ENCODE measurements at places on chromosomes 3 and 15.

- no peak for DNase-seq
Measured at GRCh38 chr3:158711886-158712285, 20.4 kb downstream of the RARRES1 start.

DNA sequence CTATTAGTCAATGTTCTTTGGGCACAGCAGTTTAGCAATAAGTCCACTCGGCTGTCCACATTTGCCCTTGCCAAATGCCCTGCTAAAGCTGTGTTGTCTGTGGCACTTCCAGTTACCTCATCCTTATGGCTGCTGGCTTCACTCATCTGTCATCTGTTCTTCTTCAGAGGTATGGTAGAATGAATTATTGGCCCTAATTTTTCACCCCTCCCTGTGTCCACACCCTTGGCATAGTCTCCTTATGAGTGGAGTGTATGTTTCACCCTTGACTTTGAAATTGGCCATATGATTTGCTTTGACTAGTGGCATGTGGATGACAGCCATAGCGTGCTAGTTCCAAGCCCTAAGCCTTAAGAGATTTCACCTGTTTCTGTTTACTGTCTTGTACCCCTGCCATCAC is 72.1 kb upstream of the EPHB1 start:
- DNase-seq, result no peak

GRCh38 chr3:22779737-22780136 is 423.4 kb upstream of the UBE2E2 start:
- no peak for DNase-seq

- DNase-seq, result peak; percentile 25
Measured at GRCh38 chr15:88913017-88913849, at the start of gene MFGE8. Gene MFGE8, minus strand, starts transcription at chr15:88913379. Its CDS starts 60 bp downstream, at chr15:88913319.

- no peak for DNase-seq
Measured at GRCh38 chr15:92637626-92638025, 17.9 kb downstream of the FAM174B start.

- DNase-seq, result no peak
Measured at GRCh38 chr3:12300137-12300536, 11.3 kb downstream of the PPARG start.

DNA sequence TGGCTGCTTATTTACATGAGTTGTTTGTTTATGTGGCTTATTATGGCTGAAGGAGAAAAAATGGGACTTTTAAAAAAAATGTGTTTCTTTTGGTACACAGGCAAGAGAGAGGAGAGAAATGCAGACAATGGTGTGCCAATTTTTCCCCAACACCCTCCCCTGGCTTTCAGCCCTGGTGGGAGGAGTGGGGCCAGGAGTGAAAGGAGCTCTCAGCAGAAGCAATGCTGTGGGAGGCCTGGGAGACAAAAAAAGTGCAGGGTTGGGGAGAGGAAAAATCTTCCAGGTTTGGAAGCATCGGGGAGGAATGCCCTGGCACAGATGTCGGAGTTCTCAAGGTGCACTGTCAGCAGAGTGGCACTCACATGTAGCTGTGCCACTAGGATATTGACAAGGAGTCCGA is 117.7 kb upstream of the FOXB1 start:
- no peak for DNase-seq

- DNase-seq, result no peak
Measured at GRCh38 chr15:63022181-63022580, 20.4 kb upstream of the TPM1 start.

- DNase-seq, result no peak
Measured at GRCh38 chr3:168620854-168621253, 525.1 kb upstream of the GOLIM4 start.

GRCh38 chr15:82802497-82802896 is 3.4 kb downstream of the FSD2 start:
- DNase-seq, result no peak

GRCh38 chr3:117439812-117440211 is 730.2 kb downstream of the TUSC7 start:
- no peak for DNase-seq

DNA sequence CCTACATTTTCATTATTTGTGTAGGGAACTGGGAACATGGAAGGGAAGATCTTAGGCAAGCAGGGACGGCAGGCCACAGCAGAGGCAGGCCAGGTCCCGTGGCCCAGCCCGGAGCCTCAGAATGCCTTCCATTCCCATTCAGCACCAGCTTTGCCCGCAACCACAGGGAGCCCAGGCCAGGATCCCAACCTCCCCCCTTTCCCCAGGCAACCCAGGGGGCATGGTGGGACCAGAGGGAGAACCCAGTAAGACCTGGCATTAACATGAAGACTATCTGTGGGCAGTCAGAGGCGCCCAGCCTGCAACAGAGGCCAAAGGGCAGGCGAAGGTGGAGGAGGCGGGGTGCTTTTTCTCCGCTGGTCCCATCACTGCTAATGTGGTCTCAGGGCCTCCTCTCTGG is 135.6 kb downstream of the TPRA1 start:
- DNase-seq, result no peak

- no peak for DNase-seq
Measured at GRCh38 chr15:94387849-94388441, 156.6 kb downstream of the MCTP2 start.

- no peak for DNase-seq
Measured at GRCh38 chr3:70565861-70566260, 253.4 kb upstream of the MDFIC2 start.

DNA sequence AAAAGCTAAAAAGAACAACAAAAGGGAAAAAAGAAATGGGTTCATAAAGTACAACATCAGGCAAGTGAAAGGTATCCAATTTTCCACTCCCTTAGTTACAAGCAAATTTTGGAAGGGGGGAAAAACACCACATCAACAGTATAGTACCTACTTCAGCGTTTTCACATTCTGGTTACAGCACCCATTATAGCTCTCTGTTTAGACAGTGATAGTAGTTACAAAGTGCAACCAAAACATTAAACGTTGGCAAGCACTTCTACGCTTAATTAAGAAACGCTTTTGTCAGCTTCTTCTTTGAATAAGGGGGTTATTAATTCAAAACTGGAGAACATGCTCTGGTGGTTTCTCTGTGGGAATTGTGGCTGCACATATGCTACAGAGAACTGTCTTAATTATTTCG is 180.2 kb downstream of the VPS13C start:
- DNase-seq, result no peak

- DNase-seq, result no peak
Measured at GRCh38 chr3:53524566-53524965, 30.2 kb downstream of the CACNA1D start.

- DNase-seq, result no peak
Measured at GRCh38 chr15:91892436-91892835, 38.9 kb downstream of the SLCO3A1 start.

DNA sequence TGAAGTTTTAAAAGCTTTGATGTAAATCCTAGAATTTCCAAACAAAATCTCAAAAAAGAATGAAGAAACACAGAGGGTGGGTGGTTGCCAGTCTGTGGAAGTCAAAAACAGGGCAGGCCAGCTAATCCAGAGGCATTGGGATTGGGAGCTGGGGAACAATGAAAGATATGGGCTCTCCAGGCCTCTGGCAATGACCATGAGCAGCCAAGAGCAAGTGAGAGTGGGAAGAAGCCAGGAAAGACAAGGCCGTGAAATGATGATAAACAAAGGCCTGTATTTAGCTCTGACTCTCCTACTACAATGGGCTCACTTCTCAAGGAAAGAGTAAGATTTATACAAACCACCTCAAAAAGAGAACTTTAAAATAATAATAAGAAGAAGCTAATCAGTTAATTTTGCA is 248.5 kb downstream of the ZMAT3 start:
- no peak for DNase-seq

DNA sequence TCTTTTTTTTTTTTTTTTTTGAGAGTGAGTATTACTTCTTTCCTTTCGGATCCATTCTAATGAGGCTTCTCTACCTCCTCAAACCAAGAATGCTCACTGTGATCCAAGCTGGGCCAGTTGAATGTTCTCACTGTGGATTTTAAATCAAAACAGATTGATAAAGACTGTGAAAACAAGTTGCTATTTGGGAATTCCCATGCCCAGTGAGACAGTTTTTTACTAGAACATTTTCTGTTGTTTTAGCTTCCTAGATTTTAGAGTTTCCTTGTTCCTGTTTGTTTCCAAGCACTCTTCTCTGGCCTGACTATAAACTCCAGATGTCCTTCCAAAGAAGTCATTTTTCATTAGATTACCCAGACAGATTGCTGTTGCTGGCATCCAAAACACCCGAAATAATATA is 60.1 kb upstream of the GALNT15 start:
- no peak for DNase-seq

DNA sequence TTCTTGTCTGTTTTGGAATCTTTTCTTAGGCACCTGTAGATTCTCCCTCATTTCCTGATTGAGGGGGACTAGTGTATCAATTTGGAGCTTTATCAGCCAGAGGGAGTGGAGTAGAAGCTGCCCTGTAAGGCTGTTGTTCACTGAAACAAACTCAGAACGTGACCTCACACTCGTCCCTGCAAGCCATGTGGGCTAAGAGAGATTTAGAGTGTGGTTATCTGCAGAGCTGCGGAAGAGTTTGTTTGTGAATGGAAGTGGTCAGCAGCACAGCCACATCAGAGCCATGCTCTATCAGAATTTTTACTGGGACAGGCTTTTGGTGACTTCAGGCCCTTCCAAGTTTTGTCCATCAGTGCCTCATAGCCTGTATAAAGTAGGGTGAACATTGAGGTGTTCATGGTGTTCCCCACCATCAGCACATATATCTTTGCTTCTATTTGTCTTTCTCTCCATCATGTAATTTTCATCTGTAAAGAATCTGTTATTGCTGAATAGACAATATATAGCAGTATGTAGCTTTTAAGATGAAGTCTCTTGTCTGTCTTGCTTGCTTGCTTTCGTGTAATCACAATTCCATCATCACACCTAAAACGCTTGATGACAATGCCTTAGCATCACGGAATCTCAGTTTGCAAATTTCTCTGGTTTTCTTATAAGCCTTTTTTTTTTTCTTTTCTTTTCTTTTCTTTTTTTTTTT is 37.0 kb downstream of the LARS2 start:
- no peak for DNase-seq

GRCh38 chr15:43943511-43943910 is 116.7 kb downstream of the WDR76 start:
- DNase-seq, result no peak

- DNase-seq, result no peak
Measured at GRCh38 chr3:99534951-99535704, 103.3 kb upstream of the COL8A1 start.

DNA sequence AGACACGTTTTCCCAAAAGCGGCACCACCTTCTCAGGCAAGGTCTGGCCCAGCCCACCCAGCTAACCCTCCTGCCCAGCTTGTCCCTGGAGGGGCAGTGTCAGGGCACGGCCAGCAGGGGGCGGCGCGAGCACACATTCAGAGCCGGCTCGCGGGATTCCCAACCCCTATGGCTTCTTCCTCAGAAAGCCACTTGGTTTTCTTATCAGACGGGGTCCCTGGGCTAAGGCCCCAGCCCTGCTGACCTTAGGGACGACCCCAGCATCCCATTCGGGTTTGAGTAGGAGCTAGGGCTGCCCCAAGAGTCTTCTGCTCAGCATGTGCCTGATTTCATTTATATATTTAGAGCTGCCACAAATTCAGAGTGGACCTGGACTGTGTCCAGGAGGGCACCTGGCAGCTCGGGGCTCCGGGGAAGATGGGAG is 14.5 kb downstream of the RLBP1 start:
- peak; percentile 56 for DNase-seq

DNA sequence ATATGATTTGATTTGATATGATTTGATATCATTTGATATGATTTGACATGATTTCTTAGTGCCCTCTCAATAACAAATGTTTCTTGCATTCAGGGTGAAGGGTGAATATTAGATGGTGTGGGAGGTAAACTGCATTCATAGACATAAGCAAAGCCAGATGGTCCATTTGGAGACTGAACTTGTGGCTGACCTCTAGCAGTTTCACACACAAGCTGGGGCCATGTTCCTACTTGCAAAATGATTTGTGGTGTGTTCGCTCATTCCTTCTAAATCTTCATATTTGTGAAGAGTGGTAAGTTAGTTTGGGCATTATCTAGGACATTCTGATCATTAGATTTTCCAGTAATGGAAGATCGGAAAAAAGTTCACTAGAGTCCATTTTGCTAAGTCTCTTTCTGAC is 40.5 kb upstream of the CCR4 start:
- no peak for DNase-seq

DNA sequence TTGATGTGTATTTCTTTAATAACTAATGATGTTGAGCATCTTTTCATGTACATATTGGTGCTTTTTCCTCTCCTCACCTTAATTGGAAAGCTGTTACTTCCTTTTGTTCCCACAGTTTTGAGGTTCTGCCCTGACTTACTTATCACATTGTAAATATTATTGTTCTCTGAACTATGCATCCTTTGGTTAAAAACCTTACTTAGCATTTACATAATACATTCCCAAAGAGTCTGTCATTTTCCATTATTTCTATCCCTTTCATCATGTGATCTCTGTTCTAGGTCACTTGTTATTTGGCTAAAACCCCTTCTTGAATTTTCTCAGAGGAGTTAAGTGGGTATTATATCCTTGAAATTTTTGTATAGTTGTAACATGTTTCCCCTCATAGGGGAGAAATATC is 33.0 kb downstream of the SLC12A6 start:
- DNase-seq, result no peak

GRCh38 chr15:83106994-83107840 is at the start of gene TM6SF1:
Gene TM6SF1, plus strand, starts transcription at chr15:83107645. Its CDS starts 36 bp downstream, at chr15:83107681.
- no peak for DNase-seq

GRCh38 chr15:92288755-92289154 is 104.9 kb upstream of the ST8SIA2 start:
- DNase-seq, result no peak

GRCh38 chr3:187590861-187591576 is 79.2 kb downstream of the SST start:
- DNase-seq, result no peak

DNA sequence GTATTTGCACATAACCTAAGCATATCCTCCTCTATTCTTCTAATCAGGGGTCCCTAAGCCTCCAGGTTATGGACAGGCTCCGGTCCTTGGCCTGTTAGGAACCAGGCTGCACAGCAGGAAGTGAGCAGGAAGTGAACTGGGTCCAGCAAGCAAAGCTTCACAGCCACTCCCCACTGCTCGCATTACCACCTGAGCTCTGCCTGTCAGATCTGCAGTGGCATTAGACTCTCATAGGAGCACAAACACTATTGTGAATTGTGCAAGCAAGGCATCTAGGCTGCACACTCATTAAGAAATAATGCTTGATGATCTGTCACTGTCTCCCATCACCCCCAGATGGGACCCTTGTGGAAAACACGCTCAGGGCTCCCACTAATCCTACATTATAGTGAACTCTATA is 9.8 kb downstream of the MSL2 start:
- DNase-seq, result no peak

DNA sequence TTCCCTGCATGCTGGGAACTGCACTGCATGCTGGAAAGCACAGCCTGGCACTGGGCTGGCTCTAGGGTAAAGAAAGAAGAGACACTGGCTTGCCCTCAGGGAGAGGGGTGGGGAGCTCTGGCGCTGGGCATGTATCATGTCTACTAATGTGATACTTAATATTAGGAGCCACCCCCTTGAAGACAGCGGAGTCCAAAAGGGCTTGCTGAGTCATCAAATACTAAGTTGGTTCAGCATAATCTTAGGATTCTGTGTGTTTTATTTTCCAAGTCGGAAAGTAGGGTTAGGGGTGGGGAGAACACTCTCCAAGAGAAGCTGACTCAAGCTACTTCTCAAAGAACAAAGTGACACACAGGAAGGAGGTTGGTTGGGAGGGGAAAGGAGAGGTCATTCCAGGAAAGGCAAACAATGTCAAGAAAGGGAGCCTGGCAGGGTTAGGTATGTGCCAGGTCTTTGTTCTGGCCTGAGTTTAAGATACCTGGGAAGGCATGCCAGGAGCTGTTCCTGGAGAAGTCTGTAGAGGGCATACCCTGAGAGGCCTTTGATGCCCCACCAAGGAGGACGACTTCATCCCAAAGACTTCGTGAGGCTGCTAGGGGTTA is 237.8 kb upstream of the NR2E3 start:
- DNase-seq, result no peak

- DNase-seq, result no peak
Measured at GRCh38 chr3:196988241-196989029, 19.8 kb upstream of the PIGZ start.

All from activated CD8-positive, alpha-beta memory T cell treated with anti-CD3 and anti-CD28 coated beads for 1 hour (primary cell).